ENCODE measurements at places on chromosomes 1 and 21. TPM values are rescaled to one million over a fixed set of nuclear protein-coding genes. Genes with fewer than 3 reads are reported as not detected.
A peak's percentile ranks its signal among the peaks of the same experiment; 100 is the strongest.

- DNase-seq = no peak
Observed at GRCh38 chr1:167643441-167643840, 13.4 kb downstream of the RCSD1 start.

DNA sequence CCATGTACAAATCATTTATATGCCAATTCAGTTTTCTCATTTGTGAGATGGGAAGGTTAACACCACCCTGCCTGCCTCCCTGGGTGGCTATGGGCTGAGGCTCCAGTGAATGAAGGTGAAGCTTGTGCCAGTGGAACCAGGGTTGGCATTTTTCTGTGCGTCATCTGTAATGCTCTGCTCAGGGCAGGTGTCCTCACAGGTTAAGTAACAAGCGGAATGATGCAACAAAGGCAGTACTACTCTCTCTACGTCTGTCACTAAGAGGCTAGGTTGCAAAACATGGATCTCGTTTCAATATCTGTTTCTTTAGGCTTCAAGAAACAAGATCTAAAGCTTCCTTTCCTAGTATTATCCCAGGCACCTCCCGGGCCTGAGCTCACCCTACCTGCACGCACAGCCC, 67.0 kb upstream of the ZNF648 start:
- no peak for DNase-seq

GRCh38 chr1:75542818-75543570, 67.9 kb downstream of the SLC44A5 start:
- DNase-seq = no peak

- DNase-seq = no peak
Observed at GRCh38 chr1:62508187-62508758, 71.4 kb downstream of the USP1 start.

DNA sequence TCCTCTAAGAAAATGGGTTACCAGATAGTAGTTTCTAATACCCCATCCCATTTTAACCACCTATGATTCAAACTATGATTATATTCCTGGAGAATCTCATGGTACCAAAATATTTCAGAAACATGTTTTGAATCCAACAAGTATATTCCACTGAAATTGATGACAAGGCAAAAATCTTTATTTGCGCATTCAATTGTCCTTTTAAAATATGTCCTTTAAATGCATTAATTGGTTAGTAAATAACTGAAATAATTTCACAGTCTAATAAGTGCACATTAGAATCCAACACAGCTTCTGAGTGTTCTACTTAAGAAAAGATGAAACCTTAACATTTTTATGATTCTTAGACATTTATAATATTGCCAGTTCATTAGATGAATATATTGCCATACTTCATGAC, 356.6 kb downstream of the SETD4 start:
- DNase-seq = no peak

GBP7 gene
- not detected for total RNA-seq

DNA sequence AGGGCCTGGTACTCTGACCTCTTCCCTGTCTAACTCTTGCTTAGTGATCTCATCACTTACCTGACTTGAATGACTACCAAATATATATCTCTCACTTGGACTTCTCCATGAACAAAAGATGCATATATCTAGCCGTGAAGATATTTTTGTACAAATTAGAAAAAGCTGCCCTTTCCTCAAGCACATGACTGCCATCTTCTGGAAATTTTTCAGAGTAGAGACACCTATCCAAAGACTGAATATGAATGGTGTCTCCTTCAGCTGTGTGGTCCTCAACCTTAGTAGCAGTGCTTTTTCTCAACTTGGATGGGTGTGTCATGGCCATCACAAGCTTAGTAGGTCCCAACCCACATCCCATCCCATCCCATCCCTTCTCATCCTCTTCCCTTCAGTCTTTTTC, 142.3 kb downstream of the DNM3 start:
- DNase-seq = no peak

ARHGAP30 gene
- total RNA-seq = not detected

DNA sequence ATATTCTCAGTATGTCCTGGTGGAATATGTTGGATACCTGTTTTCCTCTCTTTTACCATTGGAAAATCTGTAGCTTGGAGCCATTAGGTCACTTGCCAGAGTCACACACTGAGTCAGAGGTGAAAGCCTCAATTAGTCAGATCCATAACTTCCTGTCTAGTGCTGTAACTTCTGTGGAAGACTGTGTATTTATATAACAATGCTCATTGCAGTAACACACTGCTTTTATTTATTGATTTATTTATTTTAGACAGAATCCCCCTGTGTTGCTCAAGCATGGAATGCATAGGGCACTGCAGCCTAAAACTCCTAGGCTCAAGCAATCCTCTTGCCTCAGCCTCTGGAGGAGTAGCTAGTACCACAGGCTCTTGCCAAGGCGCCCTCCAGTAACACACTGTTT, 1.3 kb upstream of the DOCK7 start:
- DNase-seq = peak; percentile 71

RPS6KC1 gene
- 19.7 TPM for total RNA-seq

GRCh38 chr1:204945565-204945977, 74.9 kb downstream of the NFASC start:
- DNase-seq = no peak

DNA sequence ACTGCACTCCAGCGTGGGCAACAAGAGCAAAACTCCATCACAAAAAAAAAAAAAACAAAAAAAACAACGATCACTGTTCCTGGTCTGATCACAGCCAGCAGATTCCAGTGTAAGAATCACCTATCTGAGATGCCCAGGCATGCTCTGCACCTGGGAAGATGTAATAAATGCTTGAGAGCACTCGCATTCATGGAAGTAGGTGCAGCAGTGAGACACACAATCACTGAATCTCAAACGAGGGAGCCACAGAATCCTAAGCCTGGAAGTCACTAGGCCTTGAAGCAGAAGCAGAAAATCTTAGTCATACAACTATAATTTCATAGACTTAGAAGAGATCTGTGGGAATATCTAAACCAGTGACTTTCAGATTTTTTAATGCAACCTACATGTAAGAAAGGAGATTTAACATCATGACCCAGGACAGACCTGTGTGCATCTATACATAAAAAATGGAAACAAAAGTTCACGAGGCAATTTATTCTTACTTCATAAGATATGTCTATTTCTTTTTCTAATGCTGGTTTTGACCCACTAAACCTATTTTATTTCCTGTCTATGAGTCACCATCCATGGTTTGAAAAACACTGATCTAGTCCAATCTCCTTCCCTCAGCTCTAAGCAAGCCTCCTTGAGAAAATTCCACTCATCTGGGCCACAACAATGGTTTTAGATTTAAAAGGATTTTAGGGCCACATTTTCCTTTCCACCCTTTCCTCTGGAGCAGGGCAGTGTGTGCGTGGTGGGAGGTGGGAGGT, 30.4 kb downstream of the RIMS3 start:
- no peak for DNase-seq

DNA sequence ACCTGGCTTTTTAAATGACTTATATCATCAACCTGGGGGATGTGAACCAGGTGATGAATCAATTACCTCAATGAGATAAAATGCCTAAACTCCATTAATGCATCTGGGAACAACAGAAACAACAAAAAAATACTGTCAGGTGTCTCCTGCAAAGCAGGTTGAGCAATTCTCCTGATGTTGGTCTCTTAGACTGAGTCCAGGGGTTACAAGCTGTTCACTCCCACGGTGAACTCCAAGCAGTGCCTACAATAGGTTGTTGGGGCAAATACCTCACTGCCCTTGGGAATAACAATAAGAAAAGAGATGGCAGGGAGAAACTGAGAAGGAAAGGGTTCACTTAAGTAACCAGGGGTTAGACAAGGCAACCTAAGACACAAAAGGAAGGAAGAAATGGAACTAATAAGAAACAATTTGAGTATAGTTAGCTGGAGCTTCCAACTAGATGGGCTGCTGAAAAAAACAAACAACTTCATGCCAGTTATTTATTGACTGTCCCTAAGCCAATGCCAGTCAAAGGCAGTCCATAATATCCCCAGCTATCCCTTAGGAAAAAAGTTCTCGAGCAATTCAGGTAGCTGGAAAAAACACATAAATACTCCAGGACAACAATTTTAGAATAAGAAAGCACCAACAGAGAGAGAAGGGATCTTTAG, 97.6 kb upstream of the MAGI3 start:
- no peak for DNase-seq

DNA sequence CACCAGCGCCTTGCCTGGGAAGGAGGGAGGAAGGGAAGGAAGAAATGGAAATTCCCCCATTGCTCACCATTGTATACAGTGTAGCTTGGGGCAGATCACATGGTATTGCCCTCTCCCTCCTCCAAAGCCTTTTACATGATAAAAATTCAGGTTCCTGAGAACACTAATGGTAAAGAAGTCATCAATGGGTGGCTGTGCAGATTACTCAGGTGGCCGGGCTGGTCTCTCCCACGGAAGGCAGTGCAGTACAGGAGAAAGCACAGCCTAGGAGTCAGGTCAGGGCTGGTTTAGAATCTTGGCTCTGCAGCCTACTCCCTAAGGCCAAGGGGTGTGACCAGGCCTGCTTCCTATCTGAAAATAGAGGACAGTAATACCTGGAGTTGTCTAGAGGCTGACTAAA, 107.9 kb downstream of the SUSD4 start:
- no peak for DNase-seq

CFAP74 gene
- total RNA-seq = 0.20 TPM

DNA sequence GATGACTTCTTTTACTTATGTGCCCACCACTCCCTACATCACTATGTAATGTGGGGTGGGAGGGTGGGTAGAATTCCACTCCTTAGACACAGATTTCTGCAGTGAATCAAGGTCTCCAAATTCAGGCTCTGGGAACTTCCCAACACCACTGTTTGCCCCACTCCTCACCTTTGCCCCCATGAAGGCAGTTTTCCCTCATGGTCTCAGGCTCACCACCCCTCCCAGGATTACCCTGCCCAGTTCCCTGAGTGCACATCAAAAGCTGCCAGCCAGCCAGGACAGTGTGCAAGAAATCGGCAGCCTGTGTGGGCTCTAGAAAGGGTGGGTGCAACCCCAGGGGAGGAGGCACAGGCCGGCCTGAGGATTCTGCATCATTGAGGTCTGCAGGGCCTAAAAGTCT, 14.8 kb downstream of the NENF start:
- no peak for DNase-seq

GRCh38 chr1:179798864-179799516, 55.9 kb downstream of the FAM163A start:
- DNase-seq = no peak

DYNLT4 gene
- not detected for total RNA-seq

GRCh38 chr21:14589855-14590563, 43.9 kb upstream of the SAMSN1 start:
- no peak for DNase-seq

DNA sequence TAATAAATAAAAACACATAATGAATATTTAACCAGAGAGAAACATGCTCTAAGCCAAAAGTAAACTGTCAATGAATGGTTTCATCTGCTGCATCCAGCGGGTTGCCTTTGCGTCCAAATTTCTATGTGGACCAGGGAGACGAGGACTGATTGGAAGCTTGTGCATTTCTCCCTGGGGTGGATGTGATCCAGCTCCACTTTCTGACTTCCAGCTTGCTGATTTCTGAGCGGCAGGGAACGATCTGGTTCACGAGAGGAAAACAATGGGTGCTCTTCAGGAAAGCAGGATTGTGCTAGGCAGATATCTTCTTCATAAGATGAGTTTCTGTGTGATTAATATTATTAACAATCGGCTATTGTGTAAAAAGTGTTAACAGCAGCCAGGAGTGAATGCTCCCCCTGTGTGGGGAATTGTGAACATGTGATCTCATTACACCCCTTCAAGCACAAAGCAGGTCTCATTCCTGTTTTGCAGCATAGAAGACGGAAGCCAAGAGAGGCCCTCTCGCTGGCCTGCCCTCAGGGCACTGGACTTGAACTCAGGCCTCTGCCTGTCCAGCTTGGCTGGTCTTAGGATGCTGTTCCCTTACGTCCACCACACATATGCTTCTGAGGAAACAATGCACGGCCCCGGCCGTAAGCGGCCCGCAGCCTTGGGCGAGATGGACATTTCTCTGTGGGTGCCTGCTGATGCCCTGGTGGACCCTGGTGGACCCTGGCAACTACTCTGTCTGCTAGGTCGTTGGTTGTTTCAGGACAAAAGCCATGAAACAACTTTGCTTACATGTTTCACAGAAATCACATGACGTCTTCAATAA, 183.4 kb upstream of the C1orf174 start:
- DNase-seq = no peak

GRCh38 chr21:34274001-34274400, 89.8 kb upstream of the KCNE2 start:
- peak; percentile 13 for DNase-seq

CBR1 gene
- 172 TPM for total RNA-seq

DNA sequence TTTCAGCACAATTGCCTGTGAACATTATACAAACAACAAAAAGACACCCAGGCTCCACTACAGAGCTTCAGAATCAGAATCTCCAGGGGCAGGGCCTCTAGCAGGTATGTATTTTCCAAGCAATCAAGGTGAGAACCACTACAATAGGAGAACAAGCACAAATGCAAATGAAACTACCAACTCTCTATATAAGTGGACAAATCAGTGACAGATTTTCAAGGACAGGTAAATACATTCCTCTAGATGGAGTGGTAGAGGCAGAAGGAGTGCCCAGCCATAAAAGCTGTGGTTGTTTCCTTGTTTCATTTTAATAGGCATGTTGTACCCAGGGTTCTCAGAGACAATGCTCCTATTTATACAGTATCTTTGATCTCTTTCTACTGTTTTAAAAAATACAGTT, 20.1 kb upstream of the CCDC17 start:
- DNase-seq = no peak

GRCh38 chr1:227796359-227796915, 19.0 kb upstream of the PRSS38 start:
- DNase-seq = no peak

SPRR2B gene
- not detected for total RNA-seq

DNA sequence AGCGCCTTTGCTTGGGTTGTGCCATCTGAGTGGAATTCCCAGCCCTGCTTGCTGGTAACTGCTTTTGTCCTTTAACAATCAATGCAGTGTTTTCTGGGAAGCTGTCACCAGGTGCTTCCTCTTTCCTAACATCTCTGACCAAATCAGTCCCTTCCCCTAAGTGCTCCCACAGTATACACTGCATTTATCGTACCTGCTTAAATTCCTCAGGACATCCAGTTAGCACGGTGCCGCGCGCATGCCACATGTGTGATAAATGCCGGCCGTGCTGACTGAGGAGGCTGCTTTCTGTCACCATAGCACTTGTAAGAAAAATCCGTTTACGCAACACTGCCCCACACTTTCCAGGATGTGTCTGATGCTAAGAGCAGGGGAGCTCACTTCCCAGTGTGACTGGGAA, 115.4 kb downstream of the BCAR3 start:
- no peak for DNase-seq

ACOT11 gene
- 1.4 TPM for total RNA-seq

- no peak for DNase-seq
Observed at GRCh38 chr1:229098903-229099578, 171.9 kb upstream of the RAB4A start.
